ENCODE measurements at places on chromosomes 4 and X.

- DNase-seq: no peak
Observed at GRCh38 chr4:144611850-144612249, 34.1 kb upstream of the HHIP start.

DNA sequence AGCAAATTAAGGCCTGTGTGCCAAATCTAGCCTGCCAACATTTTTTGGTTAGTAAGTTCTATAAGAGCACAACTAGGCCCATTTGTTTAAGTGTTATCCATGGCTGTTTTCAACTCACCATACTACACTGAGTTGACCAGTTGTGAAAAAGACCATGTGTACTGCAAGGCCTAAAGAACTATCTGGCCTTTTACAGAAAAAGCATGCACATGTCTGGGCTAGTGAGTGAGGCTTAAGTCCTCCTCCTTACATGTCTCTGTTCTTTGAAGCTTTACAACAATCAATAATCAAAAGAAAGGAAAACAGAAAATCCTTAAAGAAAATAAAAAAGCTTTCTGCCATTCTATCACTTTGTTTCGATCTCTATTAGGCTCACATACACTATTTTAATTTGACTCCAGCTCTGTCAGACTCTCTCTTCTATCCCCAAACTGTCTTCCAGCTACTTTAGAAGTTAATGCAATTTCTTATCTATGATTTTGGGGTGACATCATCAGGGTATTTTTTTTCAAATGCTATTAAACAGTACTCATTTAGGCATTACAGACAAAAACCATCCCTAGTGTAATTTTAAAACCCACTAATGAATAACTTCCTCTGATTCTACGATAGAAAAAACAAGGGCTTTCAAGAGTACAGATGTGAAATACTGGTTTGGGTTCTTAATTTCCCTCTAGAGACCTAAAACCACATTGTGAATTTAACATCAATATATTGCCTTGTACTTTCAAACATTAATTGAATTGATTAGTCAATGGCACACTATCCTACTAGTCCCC lies 161.8 kb downstream of the MAB21L2 start:
- no peak for DNase-seq

DNA sequence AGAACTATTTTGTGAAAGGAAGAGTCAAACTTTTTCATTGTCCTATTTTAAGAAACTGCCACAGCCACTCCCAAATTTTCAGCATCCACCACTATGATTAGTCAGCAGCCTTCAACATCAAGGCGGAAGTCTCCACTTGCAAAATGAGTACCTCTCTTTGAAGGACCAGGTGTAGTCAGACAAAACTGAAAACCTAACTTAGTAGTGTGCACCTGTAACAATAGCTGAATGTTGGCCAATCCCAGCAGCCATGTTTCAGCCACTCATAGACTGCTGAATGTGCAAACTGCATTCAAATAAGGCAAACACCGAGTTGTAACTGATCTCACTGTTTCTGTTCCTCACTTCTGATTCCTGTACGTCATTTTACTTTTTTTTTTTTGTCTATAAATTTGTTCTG lies 341.1 kb downstream of the IL15 start:
- no peak for DNase-seq

GRCh38 chrX:131729295-131729694 lies 185.4 kb downstream of the OR13H1 start:
- DNase-seq: peak; percentile 57

- DNase-seq: no peak
Observed at GRCh38 chrX:47514533-47515235, 31.7 kb upstream of the ZNF41 start.
